ENCODE measurements at places on chromosomes 1 and 21.

DNA sequence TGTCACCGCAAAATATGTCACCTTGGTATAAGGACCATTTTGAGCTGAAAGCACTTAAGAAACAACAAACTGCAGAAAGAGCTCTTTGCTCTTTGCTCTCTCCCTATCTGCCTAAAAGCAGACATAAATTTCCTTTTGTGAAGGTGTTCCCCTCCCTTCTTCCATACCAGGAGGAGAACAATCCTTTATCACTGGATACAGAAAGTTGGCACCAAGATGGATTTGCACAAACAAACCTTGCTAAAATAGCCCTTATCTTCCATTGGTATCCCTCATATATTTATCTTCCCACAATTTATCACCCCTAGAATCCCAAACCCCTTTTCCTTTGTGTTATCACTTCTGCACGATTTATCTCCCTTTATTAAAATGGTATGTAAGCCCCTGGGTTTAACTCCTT, 51.4 kb downstream of the DPYD start:
- no peak for DNase-seq

DNA sequence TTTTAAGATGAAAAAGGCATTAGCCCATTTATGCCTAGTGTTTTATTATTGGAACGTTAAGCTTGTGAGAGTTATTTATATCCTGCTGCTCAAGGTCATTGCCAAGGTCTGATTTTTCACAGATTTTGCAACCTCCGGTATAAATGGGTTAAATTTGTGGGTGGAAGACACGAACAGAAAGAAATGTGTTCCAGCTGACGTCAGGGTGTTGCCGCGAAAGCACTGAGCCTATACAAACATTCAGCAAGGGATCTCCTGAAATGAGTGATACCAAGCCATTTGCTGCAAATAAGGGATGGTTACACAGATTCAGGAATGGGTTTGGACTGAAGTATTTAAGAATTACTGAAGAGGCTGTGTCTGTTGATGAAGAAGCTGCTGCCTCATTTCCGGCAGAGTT, 32.2 kb downstream of the TMED5 start:
- DNase-seq = no peak

DNA sequence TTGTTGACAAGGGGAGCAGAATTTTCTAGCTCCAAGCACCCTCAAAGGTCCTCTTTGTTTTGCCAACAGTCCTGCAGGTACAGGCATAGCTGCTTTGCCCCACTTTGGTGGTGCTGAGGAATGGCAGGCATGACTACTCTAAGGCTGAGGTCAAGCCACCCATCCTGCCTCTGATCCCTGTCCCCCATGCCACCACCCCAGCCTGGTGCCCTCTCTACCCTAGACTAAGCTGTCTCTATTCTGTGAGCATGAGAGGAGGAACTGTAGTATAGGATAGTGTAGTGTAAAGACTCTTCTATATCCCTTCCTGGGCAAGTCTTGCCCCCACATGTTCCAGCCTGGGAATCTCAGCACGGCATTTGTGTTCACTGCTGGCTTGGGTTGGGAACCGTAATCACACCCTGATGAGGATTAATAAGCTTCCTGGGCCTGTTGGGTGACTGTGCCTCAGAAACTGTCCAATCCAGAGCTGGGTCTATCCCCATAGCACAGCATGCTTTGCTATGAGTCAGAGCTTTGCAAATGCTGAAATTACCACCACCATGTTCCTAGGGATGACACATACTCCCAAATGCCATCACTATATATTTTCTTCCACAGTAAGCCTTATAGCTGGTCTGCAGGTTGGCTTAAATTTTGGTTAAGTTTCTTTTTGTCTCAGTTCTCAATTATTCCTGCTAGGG, 105.7 kb upstream of the PPP2R5A start:
- no peak for DNase-seq

- DNase-seq = no peak
These were observed 273.1 kb downstream of the MATN1 start for GRCh38 chr1:30450148-30450817.

GRCh38 chr1:50977575-50978143, 7.6 kb downstream of the CDKN2C start:
- no peak for DNase-seq

- DNase-seq = no peak
These were observed 485.1 kb upstream of the VAMP3 start for GRCh38 chr1:7285856-7286454.

DNA sequence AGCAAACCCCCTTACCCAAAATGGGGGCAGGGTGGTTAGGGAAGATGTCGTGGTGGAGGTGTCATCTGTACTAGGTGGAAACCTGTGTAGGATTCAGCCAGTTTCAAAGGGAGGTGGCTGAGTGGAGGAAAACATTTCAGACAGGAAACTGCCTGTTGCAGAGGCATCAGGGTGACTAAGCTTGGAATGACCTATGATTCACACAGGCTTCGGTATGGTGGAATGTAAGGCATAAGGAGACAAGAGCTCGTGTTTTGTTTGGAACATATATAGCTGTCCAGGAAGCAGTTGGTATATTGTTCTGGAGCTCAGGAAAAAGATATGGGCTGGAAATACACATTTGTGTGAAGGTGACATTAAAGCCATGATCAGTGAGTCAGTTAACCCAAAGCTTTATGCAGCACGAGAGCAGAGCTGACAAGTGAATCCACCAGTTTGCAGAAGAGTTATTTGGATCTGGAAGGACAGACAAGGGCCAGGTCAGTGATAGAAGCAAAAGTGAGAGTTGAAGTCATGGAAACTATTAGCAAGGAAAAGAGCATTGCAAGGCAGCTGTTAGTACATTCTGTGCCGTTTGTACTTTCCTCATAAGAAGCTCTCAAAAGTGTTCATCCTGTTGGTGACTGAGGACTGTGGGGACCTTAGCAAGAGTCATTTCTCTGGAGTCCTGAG, 12.2 kb downstream of the UTP25 start:
- DNase-seq = no peak

- no peak for DNase-seq
These were observed 188.3 kb downstream of the FGGY start for GRCh38 chr1:59485171-59485570.

DNA sequence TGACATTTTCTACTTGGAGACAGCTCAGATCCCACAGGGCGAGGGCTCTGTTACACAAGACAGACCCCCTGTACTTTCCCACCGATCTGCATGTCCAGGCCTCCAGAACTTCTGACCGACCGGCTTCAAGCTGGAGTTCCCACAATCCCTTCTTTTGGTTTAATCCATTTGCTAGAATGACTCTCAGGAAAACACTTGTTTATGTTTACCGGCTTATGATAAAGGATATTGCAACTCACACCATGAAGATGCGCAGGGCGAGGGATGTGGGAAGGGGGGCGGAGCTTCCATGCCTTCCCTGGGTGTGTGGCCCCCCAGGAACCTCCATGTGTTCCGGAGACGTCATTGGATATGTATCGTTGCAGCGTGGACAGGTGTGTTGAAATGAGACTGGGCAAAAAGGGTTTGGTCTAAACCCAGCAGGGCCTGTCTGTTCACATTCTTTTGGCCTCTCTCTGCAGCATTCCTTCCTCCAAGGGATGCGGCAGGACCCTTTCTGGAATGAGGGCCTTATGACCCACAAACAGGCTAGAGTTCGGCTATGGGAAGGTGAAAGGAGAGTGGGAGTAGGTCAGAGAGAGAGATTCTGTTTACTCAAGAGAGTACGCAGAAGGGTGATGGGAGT, 7.5 kb upstream of the IGSF5 start:
- no peak for DNase-seq

DNA sequence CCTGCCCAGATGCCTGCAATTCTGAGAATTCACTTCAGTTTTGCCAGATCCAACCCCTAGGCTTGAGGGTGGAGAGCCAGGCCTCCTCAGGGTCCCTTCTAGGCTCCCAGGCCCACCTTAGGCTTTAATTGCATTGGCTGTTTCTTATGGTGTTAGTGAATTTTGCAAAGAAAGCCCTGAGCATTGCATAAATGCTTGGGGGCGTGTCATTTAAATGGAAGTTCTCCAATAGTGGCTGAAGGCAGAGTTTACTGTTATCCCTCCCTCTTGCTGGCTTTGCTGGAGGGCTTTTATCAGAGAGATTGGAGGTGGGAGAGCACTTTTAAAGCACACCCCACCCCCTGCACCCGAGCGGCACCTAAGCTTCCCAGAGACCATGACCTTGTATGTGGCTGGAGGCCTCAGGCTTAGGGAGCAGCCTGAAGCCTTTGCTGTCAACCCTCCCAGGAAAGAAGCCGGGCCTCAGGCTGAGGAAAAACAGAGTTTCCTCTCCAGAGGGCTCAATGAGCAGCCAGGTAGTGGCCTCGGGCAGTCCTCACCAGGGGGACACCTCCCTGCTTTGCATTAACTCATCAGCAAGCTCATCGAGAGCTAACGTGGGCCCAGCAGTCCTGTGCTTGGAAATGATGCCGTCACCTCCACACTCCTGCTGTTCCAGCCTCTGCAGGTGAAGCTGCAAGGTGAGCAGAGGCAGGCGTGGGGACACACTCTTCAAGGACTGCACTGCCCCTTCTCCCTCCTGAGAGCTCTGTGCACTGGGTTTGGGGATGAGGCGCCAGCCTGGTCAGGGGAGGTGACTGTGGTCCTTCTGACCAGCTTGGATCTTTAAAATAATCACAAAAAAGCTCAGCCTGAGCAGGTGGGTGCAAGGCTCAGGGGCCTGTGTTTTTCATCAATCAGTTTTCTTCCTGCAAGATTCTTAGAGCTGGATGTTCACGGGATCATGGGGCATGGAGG, 58.0 kb downstream of the STUM start:
- DNase-seq = no peak
